Stimulated activated naive CD4-positive, alpha-beta T cell treated with Interleukin-2 at 50 U/mL for 16 hours (primary cell): ENCODE measurements at places on chromosomes 16 and 17.

- DNase-seq: no peak
Measured at GRCh38 chr17:31404028-31404949, 12.8 kb downstream of the RAB11FIP4 start.

DNA sequence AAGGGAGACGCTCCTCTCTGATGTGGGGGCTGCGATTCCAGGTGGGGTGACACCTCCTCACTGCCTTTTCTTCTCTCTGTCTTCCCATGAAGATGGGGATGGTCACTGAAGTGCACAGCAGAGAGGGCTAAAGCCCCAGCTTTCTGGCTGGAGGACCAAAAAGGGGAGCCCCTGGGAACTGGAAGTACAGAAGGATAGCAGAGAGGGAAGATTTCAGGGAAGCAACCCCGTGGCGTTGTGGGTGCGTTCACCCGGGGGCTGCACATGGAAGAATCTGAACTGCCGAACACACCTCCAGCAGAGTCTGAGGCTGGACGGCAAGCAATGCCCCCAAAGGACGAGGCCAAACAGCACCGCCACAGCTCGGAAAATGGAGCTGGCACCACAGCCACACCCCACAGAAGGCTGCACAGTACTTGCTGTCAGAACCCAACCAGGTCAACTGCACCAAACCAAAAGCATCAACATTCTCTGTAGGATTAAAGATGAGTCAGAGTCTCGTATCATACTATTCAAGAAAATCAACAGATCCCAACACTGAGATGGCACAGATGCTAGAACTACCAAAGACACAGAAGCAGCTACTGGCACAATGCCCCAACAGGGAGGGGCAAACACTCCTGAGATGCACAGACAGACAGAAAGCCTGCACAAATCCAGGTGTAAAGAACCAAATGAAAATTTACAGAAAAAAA, 49.9 kb downstream of the MAP1LC3B start:
- no peak for DNase-seq

- no peak for DNase-seq
Measured at GRCh38 chr16:82042144-82042543, 7.1 kb downstream of the HSD17B2 start.

DNA sequence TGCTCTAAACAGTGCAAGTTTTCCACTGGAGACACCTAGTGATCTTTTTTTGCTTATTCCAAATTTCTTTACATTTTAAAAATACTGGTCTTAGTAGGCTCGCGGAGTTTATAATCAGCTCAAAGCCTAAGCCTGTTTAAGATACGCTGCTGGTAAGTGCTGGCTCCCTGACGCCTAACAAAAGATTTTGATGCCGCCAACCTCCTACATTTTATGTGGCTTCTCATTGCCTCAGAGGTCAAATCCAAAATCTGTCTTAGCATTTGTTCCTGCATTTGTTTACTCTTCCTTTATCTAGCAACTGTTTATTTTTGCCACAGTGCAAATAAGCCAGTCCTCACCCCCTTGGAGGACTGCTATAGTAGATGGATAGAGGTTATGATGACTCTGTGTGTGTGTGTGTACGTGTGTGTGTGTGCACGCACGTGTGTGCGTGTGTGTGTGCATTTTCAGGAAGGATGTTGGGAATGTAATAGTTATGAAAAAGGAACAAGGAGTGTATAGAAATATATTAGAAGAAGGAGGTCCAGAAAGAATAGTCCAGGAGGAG, 24.8 kb downstream of the HS3ST3B1 start:
- DNase-seq: no peak

- no peak for DNase-seq
Measured at GRCh38 chr17:41539071-41539492, 11.0 kb upstream of the KRT19 start.

DNA sequence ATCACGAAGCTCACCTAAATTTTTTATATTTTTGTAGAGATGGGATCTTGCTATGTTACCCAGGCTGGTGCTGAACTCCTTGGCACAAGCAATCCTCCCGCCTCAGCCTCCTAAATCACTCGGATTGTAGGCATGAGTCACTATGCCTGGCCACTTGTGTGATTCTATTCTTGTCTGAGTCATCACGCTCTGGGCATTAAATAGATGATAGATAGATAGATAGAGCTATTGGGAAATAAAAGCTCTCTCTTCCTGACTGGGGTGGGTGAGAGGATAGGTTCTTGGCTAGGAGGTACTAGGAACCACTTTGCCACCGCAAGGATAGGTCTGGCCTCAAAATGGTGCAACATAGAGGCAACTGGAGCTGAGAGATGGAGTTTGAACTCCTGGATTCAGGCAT, 21.4 kb upstream of the CACNG3 start:
- DNase-seq: no peak

DNA sequence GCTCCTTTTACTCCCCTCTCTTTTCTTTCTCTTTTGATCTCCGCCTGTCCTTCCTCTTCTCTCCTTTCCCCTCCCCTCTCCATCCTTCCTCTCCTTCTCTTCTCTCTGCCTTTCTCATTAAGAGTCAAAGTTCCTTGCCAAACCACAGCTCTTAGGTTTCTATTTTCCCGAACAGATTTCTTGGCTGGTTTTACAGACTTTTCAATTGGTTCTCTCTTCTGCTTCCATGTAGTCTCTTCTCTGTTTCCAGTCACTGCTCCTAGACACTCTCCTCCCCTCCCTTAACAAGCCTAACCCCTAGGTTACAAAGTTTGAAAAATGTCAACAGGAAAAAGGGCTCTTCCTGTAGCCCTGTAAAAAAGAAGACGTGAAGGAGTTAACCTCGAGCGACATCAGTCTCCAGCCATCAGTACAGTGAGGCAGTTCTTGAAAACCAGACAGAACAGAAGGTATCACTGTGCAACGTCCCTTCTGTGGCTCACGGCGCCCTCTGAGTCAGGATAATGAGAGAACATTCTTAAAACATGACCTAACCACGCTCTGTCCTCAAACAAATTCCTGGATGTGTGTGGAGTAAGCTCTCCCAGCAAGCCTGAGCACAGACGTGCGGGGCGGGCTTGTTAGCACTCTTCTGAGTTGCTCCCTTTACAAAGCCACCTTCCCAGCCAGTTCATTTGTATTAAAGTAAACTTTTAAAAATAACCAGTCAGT, 11.6 kb upstream of the MARCHF10 start:
- DNase-seq: no peak

DNA sequence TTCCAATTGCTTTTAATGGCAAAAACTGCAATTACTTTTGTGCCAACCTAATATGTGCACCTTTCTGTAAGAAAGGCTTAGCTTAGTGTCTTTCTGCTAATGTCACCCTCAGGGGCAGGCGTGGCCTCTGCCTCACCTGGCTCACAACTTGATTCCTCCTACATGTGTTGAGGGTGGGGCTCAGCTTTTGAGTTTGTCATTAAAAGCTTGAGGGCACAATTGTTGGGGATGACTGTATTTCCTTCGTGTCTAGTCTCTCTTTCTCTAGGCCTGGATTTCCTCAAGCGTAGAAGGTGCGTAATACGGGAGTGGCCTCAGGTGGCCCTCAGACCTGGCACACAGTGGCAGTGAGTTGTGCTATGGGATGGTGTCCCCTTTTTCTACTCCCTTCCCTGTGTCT, 94.4 kb downstream of the CLEC16A start:
- no peak for DNase-seq

DNA sequence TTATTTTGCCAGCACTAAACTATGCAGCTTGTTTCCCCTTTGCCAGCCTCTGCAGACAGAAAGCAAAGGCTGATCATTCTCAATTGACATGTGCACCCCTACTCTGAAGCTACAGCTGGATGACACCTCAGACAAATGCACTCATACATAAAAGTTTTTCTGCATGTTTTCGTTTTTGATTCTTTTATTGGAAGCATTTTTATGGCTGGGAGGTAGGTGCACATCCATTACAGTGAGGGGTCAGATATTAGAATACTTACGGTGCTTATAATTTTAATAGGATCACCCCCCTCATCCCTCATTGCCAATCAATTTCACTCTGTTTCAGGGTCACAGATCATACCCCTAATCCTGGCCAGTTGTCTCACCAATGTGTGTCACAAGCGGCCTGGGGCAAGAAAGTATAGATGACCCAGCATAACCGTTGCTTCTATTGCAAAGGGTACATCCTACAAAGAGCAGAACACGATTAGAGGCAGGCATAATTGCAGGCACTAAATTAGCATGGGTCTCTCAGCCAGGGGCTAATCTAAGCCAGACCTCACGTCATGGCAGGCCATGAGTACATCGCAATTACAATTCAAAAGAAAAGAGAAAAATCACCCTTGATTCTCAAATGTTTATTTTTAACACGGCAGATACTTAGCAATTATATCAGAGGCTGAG, 89.5 kb upstream of the SOX9 start:
- no peak for DNase-seq

DNA sequence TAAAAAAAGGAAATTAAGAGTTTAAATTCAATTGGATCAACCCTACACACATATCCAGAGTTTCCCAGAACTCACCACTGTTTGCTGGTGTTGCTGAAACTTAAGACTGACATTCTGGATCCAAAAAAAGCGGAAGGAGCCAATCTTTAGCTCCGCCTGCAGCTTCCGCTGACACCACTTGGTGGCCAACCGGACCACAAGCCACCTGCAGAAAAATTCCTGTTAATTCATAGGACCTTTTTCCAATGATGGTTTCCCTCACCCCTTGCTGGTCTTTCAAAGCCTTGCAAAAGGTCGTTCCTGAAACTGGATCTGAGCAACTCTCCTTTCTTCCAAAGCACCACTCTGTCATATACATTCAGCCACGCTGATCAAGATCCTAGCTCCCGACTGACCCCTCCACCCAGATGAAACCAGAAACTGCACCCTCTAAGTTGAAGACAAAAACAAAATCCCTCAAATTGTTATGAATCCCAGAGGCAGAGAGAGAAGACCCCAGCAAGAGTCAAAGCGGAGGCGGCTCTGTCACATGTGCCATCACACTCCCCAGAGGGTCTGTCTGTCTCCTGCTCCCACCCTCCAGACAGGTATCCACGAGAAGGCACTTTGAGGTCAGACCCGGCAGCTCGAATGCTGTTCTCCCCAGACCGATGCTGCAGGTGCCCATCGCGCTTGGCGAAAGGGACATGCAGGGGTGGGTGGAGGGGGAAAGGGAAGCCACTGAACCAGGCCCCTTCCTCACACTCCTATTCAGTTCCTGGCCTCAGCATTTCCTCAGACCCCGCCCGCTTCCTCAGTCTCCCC, 773 bp downstream of the BLTP2 start:
- no peak for DNase-seq

DNA sequence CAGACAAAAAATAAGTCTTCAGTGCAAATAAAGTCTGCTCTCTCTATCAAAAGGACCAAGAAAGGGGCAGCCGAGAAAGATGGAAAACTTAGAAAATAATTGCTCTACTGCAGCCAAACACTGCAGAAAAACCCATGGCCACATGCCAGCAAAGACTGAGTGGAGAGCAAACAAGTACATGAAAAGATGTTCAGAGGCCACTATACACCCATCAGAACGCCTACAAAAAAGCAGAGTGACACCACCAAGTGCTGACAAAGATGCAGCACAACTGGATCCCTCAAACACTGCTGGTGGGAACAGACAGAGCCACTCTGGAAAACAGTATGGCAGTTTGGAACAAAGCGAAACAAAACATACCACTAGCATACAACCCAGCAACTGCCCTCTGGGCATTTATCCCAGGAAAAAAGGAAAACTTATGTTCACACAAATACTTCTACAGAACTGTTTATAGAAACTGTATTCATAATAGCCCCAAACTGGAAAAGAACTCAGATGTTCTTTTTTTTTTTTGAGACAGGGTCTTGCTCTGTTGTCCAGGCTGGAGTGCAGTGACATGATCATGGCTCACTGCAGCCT, 36.7 kb downstream of the KIAA0753 start:
- no peak for DNase-seq

DNA sequence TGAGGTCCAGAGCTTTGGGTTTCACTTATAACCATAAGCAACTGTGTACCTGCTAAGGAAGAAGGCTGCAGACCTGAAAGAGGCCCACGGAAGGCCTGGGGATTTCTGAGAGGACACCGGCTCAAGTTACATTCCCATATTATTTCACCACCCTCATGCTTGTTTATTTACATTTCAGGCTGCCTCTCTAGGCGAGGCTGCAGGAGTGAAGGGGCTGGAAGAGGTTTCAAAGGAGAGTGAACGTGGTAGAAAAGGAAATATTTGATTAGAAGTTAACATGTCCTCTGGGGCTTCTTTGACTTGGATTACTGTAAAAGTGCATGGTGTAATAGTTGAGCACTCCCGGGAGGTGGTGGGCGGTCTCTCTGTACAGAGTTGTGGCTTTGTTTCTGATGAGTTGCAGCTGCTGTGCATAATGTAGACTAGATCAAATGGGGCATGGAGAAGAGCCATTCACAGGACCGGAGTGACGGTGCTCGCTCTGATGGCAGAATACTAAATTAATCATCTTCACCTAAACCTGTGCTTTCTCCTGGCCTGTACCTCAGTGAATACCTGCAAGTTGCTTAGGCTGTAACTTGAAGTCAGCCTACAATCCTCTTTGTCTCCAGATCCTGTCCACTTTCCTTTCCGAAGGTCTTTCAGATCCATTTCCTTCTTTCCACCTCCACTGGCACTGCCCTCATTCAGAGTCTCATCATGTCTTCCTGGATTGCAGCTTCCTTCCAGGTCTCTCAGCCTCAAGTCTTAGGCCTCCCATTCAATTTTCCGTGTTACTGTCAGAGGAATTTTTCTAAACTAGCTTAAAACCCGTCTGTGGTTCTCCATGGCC, 1.9 kb upstream of the CPD start:
- peak; percentile 45 for DNase-seq

- DNase-seq: no peak
Measured at GRCh38 chr17:60356940-60357339, 35.0 kb downstream of the USP32 start.

DNA sequence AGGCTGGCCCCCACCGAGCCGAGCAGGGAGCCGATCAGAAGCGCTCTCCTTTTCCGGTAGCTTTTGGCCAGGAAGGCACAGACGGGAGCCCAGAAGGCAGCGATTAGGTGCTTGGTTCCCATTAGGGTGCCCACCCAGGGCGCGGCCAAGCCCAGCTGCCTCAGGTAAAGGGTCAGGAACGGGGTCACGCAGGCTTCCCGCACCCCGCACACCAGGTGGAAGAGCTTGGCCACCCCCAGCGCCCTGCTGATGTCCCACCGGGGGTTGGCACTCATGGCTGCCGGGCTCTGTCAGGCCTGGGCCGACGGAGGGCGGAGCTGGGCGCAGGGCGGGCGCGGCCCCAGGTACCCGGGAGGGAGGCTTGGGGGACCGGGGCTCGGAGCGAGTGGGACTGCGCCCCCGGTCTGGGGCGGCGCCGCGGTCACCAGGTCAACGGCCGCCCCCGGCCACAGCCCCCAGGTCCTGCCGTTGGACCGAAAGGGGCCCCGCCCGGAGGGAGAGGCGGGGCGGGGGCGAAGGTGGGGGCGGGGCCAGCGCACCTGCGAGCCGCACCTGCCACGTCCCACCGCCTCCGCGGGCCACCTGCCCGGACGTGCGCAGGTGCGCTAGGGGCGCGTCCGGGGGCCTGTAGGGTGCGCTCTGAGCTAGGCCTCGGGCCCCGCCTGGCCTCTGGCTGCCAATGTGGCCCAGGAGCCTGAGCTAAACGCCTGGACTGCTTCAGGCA, at the start of gene MFSD6L:
MFSD6L (minus strand) TSS at position 520 of the 724 bp plus-strand sequence; CDS start at position 275, 245 bp downstream.
- DNase-seq: no peak

GRCh38 chr17:71987634-71988033, 133.2 kb upstream of the SOX9 start:
- DNase-seq: no peak
